ENCODE measurements at places on chromosomes 4 and X.

DNA sequence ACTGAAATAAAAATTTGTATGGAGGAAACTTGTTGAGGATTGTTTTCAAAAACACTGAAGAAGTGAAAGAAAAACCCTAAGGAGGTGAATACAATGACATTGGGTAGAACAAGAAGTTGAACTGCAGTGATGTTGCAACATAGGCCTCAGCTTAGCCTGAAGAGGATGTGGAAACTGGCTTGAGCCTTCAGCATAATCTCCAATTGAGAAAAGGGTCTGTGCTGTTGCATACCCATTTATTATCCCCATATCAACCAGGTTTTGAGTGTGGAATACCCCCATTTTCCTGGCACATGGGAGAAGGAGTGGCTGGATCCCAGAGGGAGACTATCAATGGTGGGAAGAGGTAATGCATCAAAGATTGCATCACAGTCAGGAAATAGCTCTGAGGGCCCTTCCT, 695.0 kb upstream of the HS3ST1 start:
- DNase-seq = no peak

DNA sequence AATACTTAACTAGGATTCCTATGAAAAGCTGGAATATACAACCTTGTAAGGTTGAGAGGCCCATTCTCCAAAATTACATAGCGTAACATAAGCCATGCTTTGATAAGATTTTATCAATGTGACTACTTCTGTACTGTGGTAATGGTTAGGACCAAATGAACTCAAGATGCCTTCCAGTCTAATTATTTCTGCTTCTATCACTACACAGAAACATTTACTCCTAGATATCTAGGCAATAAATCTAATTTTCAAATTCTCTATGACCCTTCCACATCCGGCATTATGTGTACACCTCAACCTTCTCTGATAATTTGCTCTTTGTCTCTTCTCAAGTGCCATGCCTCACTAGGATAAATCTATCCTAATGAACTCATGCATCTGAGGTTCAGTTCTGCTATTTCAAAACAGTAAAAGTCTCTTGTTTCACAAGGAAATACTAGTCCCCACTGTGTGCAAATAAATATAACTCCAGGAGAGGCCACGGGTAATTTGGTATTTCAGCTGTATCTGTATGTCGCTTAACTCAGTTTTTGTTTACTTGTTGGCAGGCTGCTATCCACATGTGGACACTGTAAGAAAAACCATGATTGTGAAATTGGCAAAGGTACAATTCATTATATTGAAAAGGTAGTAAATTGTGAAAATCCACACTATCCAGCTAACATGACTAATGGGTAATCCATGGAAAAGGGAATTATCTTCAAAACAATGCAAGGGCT, 93.3 kb downstream of the PRDM5 start:
- no peak for DNase-seq

- DNase-seq = no peak
These were observed 211.8 kb upstream of the PSAPL1 start for GRCh38 chr4:7646384-7647061.

- DNase-seq = peak; percentile 46
These were observed 36.1 kb upstream of the IQSEC2 start for GRCh38 chrX:53317365-53318069.

GRCh38 chrX:64975989-64976672, at the start of gene ZC4H2:
Gene ZC4H2 (minus strand): TSS chrX:64976450. CDS start chrX:64976377, 73 bp downstream.
- DNase-seq = peak; percentile 37

- no peak for DNase-seq
These were observed 68.7 kb upstream of the NDST3 start for GRCh38 chr4:117965622-117966021.

DNA sequence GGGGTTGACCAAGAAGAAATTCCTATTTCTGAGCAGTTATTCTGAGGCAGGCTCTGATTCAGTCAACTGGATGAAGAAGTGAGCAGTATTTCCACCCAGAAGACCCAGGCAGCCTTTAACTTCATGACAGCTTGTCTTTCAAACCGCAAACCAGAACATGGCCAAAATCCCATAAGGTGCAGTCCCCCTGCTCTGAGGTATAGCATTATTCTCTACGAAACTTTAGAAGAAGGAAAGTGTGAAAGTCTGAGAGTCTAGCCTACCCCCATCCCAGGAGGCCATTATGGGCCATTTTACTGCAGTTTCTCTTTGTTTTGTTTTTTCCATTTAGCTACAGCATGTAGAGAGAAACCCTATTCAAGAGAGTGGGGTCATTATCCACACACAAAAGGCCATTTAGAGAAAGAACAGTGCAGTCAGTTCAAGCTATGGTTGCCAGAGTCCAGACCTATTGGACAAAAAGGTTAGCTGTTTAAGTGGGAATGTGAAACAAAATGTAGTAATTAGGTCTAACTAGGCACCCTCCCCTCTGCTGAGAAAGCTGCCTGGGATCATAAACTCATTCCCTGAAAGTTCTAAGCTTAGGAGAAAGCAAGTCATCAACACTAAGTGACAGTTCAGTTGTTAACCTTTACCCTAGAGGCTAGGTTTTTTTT, 52.1 kb upstream of the RASGEF1B start:
- DNase-seq = no peak

DNA sequence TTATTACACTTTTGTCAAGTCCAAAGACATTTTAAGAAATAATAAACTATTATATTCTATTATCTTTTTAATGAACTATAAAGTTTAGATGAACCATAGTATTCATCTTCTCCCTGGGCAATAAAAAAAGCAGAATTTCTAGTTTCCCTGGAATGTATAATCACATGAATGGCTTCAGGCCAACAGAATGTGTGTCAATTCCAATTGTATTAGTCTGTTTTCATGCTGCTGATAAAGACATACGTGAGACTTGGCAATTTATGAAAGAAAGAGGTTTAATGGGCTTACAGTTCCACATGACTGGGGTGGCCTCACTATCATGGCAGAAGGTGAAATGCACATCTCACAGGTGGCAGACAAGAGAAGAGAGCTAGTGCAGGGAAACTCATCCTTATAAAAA, 70.7 kb upstream of the ANXA10 start:
- DNase-seq = no peak

DNA sequence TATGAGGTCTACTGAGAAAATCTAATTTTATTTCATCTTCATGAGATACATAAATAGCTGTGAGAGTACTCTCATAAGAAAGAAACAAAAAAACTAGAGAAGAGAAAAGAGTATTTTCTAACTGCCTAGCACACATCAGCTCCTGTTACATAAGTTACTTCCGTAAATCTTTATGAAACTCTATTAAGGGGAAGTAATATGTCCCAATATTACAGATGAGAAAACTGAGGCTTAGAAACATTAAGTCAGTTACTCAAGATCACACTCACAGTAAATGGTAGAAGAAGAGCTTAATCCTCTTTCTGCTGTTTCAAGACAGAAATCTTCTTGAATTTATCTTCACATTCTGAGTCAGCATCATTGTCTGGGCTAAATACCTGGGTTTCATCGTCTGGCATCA, 164.1 kb downstream of the DTHD1 start:
- no peak for DNase-seq

DNA sequence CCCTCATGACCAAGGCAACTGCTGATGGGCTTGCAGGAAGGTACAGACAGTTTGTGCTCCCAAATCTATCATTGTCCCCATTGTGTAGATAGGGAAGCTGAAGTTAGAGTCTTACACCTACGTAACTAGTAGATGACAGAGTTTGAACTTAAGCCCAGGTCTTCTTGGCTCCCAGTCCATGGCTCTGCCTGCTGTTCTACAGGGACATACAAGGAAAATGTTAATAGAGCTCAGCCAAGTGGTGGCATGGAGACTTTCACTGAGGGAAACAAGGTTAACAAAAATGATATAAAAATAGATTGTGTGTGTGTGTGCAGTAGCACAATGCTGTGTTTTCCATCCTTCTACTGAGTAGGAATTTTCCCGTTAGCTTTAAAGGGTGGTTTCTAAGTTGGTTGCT, 936.5 kb downstream of the RPA4 start:
- no peak for DNase-seq

DNA sequence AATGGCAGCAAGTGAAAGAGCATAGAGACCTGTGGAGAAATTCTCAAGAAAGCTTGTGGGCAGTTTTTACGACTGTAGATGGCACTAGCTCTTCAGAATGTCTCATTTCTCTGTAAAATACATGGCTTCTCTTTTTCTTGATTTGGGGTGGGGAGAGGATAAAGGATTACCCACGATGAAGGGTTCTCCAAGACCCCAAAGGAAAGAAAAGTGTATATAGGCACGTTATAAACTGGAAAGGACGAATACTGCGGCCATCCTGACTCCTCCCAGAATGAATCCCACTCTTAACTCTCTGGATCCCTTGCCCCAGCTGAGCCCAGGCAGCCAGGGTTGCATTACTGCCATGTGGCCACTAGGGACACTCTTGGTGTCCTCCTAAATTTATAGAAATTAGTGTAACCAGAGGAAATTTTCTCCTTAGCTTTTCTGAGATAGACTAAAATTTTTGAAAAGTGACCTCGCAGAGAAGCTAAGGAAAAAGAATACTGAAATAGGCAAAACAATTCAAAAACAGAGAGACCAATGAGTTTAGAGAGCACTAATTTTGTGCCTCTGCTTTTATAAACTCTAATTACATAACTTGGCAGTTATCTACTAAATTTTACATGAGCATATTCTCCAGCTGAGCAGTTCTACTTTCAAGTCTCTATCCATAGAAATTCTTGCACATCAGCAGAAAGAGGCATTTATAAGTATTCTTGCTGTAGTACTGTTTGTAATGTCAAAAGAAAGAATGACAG, 37.8 kb upstream of the PCDH19 start:
- no peak for DNase-seq

DNA sequence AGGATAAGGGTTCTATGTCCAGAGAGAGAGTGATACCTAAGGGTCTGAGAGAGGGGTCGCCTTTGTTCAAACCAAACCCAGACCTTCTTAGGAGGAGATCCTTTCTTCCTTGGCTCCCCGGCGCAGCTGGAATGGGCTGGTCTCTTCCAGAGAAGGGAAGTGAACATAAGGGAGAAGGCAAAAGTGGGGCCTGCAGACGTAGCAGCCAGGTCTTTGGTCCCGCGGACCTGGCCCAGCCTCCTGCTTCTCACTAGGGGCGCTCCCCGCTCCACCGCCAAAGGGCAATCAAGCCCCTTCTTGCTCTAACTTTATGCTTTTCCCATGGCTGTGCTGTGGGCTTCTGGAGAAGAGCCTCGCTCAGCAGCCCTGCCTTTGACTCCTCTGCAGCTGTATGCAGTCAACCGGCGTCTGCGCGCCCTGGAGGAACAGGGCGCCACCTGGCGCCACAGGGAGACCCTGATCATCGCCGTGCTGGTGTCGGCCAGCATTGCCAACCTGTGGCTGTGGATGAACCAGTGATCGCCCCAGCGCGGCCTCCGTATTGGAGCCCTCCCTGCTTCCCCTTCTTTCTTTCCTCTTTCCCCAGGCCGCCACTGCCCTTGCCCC, 6.5 kb downstream of the FATE1 start:
- DNase-seq = no peak

- DNase-seq = no peak
These were observed 838 bp upstream of the ABCG2 start for GRCh38 chr4:88159229-88159725.

DNA sequence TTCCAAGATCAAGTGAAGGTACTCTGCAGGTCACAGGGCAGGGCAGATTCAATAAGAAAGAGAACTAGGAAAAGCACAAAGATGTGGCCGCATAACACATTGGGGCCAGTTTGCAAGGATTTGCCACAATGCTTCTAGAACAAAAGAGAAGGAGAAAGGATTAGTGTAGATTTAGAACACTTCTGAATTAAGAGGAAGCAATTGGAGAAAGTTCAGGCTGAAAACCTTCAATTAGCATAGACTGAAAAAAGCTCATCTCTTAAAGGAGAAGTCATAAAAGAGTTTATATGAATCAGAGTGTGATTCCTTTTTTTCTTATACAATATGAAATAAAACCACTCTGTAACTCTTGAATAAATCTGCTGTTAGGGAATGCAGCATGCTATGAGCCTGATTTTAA, 215.6 kb upstream of the FAT1 start:
- no peak for DNase-seq

GRCh38 chr4:31923634-31924033, 1203.5 kb downstream of the PCDH7 start:
- DNase-seq = no peak

DNA sequence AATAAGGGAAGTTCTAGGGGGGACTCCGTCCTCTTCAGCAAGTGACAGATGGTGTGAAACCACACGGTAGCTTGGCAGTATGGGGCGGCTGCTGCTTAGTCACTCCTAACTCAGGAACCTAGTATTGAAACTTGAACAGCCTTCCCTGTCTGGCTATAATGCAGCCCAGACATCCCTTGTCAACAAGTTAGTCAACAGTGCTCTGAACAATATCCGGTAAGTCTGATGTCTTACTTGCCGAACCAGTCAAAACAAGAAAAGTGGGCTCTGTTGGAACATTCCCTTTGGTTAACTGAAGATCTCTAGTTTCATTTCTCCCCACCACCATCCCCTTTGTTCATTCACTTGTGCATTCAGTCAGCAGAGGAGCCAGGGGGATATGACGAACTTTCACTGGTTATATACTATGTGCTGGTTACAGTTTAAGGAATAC, 18.7 kb upstream of the CXCL13 start:
- peak; percentile 19 for DNase-seq

DNA sequence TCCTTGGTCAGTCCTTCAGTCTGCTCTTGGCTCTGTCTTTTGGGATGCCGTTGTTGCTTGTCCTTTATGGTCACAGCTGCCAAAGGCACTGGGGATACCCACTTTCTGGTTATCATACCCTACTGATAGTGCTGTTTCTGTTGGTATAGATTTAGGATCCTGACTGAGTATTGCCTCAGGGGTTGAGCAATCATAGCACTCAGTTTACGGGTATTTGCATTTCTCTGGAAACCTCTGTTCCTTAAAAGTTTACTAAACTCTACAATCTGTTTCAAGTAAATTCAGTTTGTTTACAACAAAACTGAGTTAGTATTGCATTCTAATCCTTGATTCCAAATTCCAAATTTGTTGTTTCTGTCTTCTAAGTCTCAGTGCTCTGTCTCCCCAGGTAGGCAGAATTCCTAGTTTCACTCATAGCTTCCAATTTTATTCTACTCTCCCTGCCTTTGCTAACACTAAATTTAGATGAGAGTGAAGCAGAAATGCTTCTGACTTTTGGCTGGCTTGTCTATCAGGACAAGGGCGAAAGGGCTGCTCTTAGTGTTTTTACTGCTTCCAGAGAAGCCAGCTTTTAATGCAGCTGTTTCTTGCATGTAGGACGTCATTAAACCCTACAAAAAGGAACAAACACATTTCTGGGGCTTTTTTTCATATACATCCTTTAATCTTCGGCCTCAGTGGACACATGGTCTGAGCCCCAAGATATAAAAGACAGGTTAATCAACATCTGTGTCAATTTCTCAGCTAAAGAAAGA, 17.2 kb upstream of the TET2 start:
- no peak for DNase-seq

DNA sequence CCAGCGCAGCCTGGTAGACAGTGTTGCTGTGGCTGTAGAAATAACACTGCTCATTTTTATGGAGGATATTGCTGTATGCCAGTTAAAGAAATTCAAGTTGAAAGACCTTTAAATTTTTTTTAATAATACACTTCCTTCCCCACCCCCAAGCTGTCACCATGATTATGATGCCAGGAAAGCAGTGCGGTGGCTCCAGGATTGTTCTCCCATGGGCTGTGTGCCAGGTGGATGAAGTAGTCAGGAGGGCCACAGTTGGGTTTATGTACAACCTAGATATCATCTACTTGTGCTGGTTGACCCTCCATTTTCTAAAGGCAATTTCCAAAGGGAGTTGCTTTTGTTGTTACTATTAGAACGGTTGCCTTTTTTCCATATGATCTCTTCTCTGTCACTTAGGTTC, 136.6 kb downstream of the AFF1 start:
- no peak for DNase-seq

- no peak for DNase-seq
These were observed 136.0 kb upstream of the STX18 start for GRCh38 chr4:4677556-4678522.

- no peak for DNase-seq
These were observed 986.0 kb downstream of the CCSER1 start for GRCh38 chr4:91113130-91113706.
